Activated T-helper 2 cell treated with anti-CD3 and anti-CD28 coated beads, Interferon-gamma antibody, Interleukin-2, Interleukin-4, amounts not matched to agents 10 μg/mL and 5 μg/mL and 100 μg/mL, durations not matched to agents 14 hours and 24 hours and 36 hours (primary cell): ENCODE measurements at places on chromosomes 16 and 17.
A peak's percentile ranks its signal among the peaks of the same experiment; 100 is the strongest.

- no peak for DNase-seq
Measured at GRCh38 chr17:45757431-45758218, 26.5 kb upstream of the CRHR1 start.

DNA sequence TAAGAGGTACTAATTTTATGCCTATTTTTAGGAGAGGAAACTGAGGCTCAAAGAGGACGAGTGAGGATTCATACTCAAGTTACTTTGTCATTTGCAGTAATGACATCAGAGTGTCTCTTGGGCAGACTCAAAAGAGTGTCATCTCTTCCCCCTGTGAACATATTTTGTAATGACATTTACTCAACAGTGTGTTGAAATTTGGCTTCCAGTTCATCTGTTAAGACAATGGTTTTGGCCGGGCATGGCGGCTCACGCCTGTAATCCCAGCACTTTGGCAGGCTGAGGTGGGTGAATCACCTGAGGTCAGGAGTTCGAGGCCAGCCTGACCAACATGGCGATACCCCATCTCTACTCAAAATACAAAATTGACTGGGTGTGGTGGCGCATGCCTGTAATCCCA, 28.9 kb downstream of the WFDC1 start:
- DNase-seq: no peak

DNA sequence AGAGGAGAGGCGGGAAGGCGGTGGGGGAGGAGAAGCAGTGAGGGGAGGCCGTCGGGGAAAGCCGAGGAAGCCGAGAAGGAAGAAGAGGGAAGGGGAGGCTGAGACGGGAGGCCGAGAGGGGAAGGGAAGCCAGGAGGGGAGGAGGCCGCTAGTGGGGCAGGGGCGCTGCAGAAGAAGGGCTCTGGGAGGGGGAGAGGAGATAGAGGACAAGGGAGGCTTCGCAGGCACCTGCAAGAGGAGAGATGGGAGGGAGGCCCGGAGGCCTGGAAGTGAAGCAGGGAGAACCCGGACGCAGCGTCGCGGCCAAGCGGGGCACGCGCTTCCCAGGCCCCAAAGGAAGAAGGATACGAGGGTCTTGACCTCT, 2.3 kb downstream of the C17orf58 start:
- no peak for DNase-seq

DNA sequence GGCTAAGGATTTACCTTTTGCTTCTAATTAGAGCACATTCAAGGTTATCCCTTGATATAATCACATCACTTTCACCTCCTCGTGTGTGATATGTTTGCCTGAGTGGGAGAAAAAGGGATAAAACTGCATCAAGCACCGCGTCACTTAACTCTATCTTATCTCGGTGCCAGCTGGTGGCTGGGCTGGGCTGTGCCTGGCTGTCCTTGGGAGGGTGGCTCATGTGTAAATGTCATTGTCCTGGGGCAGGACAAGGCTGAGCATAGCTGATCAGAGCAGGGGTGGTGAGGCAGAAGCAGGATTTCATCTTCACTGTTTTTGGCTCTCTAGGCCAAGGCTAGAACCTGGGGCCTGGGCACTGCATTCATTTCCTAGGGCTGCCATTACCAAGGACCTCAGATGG, 105.3 kb downstream of the RAP1GAP2 start:
- no peak for DNase-seq

GRCh38 chr16:72300892-72301291, 128.9 kb upstream of the PMFBP1 start:
- DNase-seq: no peak

DNA sequence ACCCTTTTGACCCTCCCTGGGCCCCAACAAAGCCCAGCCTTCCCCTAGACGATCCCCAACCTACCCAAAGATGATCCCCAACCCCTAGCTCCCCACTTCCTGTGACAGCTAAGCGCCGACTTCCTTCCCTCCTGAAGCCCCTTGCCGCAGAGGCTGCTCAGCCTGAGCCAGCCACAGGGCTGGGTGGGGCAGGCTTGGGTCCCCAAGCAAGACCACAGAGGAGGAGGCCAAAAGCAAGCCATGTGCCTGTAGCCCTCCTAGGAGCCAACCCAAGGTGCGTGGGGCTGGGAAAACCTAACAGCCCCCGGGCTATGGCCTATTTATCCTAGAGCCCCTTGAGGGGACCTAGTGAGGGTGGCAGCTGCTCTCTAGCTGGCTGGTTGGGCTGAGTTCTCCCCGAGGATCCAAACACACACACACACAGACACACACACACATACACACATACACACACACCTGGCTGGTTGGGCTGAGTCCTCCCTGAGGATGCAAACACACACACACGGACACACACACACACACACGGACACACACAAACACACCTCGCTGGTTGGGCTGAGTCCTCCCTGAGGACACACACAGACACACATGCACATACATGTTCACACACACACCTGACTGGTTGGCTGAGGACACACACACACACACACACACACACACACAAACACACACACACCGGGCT, 4.8 kb downstream of the ARRB2 start:
- peak; percentile 52 for DNase-seq

DNA sequence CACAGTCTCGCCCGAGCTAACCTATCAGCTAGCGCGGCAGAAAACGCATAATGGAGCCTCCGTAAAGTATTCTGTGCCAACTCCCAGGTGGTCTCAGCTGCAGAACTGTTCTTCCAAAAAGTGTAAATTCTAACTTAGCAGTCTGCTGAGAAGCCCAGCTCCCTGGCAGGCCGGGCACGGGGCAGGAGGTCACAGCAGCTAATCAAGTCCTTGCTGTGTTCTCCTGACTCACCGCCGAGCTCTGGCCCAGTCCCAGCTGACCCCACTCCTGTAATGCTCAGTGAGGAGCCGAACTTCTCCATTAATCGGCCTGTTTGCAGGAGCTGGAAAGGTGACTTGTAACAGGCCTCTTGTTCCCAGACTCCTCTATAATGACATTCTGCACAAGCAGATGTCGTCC, 193.3 kb downstream of the IRX3 start:
- no peak for DNase-seq

- DNase-seq: no peak
Measured at GRCh38 chr17:69669441-69670178, 255.1 kb downstream of the MAP2K6 start.

DNA sequence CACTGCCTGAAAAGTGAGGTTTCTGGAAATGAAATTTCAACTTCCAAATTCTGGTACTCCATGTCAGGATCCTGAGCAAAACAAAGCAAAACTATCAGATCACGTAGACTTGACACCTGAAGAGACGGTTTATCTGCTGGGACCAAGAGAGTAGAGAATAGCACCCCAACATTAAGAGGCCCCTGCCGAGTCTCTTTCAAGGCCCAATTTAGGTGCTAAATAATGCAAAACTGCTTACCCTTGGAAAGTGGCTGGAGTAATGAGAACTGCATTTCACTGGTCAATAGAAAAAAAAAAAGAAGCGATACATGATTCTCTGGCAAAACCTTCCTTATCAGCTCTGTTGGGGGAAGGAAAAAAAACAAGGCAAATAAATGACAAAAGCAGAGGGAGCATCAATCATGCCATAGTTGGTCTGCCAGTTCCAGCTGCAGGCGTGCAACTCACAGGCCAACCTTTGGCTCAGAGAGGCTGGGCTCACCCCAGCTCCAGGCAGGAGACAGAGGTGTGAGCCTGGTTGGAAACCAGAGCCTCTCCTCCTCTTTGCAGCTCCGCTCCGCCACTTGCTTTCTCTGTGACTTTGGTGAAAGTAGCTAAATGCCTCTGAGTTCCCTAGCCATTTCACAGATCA, 595.2 kb downstream of the TOX3 start:
- no peak for DNase-seq

- DNase-seq: no peak
Measured at GRCh38 chr17:77496401-77496801, 355.6 kb downstream of the SEC14L1 start.

- DNase-seq: no peak
Measured at GRCh38 chr16:52578007-52578828, 31.3 kb upstream of the TOX3 start.

DNA sequence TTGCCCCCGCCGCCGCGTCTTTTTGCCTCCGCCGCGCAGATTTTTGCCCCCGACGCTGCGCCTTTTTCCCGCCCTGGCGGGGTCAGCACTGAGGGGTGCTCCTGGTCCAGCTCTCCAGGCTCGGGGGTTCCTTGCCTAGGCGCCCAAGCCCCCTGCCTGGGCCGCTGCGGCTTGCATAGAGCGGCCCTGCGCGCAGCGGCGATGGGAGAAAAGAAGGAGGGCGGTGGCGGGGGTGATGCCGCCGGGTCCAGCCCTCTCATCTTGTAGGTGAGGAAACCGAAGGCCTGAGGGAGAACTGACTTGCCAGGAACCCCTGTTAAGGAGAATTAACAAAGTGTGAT, 330.8 kb upstream of the WSB1 start:
- DNase-seq: no peak

DNA sequence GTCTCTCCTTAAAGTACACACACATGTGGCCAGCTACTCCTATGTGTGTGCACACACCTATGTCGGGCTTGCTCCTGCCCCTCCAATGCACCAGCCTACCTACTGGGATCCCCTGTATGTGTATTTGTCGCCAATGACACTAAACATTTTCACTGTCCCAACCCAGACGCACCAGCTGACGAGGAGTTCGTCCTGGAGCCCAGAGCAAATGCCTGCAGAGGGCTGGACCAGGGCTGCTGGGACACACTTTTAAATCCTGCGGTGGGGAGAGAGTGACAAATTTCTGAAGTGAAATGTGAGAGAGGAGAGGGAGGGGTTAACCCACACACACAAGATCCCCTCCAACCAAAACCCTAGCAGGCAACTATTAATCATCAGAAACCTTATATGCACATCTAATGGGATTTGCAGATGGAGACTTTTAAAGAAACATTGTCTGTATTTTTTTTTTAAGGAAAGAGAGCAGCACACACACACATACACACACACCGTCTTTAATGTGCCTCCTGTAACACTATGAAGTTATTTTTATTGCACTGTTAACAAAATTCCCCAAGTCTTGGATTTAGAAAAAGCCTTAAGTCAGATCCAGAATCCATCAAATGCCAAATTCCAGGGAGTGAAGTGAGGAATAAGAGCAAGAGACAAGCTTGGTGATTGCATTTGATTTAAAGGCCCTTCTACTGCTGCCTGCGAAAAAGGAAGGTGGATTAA, at the start of gene MEOX1:
MEOX1 (minus strand) TSS at position 224 of the 714 bp plus-strand sequence. CDS start 388 bp downstream, outside the sequence.
- peak; percentile 35 for DNase-seq

DNA sequence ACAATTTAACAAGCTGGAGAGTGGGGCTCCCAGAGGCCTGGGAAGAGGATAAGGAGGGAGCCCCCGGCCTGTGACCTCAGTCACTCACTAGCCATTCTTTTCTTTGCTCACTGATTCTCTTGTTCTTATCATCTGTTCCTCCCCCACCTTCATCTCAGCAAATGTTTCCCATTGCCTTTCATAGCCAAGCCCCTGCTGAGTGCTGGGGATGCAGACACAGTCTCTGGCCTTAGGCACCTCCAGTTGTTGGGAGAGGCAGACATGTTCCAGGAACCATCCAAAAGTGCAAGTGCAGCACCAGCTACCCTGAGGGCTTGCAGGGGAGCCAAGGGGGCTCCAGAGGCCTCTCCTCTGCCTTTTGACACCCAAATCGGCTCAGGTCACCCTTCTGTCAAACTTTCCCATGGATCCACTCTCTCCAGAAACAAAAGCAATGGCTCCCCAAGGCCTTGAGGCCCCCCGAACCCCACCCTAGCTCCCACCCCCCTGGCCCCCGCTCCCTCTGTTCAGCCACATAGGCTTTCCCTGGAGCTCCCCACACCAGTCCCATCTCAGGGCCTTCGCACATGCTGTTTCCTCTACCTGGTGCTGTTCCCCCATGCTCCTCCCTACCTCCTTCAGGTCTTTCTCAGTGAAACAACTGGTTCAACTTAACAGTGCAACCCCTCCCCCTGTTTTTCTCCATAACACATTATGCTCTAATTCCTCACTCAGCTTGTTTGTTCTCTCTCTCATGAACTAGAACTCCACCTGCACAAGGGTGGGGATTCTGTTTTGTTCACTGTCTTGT, 14.9 kb upstream of the KCNJ12 start:
- DNase-seq: no peak

GRCh38 chr17:61774724-61775123, 88.6 kb downstream of the BRIP1 start:
- no peak for DNase-seq

GRCh38 chr17:33647956-33648355, 354.9 kb upstream of the ASIC2 start:
- no peak for DNase-seq

DNA sequence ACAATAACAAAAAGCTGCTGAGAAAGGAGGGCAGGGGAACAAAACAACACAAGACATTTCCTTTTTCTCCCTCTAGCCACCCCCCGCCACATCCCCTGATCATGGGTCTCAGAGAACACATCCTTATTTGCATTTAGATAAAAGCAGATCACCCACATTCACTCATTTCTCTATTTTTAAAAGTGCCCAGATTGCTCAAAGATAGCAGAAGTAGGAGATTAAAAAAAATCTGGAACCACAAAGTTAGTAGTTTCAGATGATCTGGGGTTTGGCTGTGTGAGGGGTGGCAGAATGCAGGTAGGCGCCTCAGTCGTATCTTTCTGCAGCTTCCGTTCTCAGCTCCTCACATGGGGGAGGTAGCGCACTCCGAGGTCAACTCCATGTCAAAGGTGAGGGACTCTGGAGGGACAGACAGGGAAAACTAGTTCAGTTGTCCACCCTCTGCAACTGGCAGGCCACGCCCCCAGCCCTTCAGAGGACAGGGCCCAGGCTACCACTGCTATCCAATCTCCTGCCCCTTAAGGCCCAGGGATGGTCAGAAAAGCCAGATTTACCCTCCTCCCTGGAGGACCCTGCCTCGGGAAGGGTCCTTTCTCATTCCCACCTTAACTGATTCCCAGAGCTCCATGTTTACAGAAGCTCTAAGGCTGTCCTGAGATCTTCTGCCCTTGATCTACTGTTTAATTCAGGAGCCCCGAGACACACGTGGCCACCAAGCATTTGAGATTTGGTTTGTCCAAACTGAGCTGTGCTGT, 27.3 kb downstream of the STAT5A start:
- no peak for DNase-seq

DNA sequence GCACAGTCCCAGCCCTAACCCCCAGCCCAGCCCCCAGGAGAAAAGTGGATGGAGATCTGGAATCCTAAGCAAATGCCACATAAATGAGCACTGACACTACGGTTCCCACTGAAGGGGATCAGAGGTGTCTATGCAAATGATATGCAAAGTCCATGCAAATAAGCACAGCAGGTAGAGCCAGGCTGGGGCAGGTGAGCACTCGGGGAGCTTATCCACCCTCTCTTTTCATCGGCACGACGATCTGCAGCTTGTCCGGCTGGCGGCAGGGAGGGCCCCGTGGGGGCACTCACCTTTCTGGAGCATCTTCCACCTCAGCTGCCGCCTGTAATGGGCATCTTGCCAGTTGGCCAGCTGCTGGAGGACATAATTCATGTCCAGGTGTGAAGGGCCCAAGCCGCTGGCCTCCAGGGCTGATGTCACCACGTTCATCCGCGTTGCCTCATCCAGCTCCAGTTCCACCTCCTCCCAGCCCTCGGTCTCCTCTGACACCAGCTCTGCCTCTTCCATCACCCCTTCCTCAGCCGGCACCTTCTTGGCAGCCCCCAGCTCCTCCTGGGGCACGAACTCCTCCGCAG, 9.9 kb downstream of the HAP1 start:
- DNase-seq: no peak

GRCh38 chr17:75074532-75074931, 13.2 kb upstream of the SLC16A5 start:
- DNase-seq: no peak
